ENCODE measurements at places on chromosomes 3 and 15.

DNA sequence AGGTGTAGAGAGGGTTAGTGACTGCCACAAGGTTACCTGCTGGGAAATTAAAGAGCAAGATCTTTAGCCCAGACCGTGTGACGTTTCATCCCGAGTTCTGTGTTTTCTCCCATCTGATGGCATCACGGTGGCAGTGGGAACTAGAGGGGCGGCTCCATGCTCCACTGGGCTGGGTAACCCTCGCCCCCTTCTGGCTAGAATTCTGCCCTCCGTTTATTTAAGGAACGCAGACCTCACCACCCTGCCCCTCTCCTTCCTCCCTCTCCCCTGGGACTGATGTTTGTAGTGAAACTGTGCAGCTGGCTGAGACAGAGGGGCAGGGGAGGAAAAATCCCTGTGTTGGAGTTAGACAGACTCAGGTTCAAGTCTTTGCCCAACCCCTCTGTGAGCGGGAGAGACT, 65.6 kb downstream of the ITGA11 start:
- ATAC-seq, result no peak

GRCh38 chr3:14570089-14570488, 29.9 kb upstream of the GRIP2 start:
- ATAC-seq, result no peak

GRCh38 chr3:40417845-40418543, 31.0 kb downstream of the ENTPD3 start:
- ATAC-seq, result no peak

DNA sequence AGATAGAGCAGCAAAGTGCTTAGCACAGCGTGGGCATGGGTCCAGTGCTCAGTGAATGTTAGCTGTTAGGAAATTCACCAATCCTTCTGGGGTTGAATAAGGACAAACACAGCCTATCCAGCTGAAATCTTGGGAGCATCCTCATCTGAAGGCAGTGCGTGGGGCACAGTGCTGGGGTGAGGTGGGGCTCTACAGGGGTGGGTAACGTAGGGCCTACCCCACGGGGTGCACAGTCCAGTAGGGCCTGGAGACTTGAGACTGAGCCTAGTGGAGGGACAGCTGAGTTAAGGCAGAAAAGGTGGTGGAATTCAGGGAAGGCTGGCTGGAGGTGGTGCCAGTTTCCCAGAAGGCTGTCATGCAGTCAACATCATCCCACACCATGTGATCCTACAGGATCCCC, 73.0 kb downstream of the ISG20 start:
- no peak for ATAC-seq

DNA sequence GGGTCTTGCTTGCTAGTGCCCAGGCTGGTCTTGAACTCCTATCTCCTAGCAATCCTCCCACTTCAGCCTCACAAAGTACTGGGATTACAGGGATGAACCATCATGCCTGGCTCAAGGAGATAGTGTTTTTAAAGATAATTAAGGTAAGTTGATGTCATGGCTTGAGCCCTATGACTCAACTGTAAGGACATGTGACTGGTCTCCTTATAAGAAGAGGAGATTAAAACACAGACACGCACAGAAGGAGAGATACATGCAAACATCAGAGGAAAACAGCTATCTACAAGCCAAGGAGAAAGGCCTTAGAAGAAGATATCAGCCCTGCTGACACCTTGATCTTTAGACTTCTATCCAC, 220.4 kb upstream of the GADL1 start:
- ATAC-seq, result no peak

DNA sequence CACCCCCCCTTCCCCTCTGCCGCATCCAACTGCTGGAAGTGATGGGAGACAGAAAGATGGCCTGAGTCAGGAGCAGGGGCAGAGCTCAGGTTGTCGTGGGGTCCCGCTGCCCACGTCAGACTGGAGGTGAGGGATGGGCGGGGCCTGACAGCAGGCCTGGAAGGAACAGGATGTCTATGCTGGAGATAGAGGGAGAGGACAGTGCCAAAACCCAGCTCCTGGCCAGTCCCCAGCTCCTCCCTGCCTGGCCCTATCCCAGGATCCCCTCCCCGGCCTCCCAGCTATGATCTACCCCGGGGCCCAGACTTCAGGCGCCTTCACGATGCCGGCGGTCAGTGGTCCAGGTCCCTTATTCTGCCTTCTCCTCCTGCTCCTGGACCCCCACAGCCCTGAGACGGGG, at the start of gene LMAN1L:
LMAN1L (plus strand) TSS at position 303 of the 400 bp plus-strand sequence; CDS start at position 323, 20 bp downstream.
- no peak for ATAC-seq

- no peak for ATAC-seq
Measured at GRCh38 chr15:100078511-100079220, 263.1 kb downstream of the ADAMTS17 start.

Measured in activated T-helper 17 cell treated with anti-CD3 and anti-CD28 coated beads, Interleukin-2, amount 50 U/mL, for 72 hours (primary cell).